ENCODE measurements at places on chromosomes 3 and 15. TPM values are rescaled to one million over a fixed set of nuclear protein-coding genes. Genes with fewer than 3 reads are reported as not detected.

GRCh38 chr3:54173371-54173770, 51.0 kb downstream of the CACNA2D3 start:
- no peak for DNase-seq

CXCR6 gene
- total RNA-seq, result not detected

GRCh38 chr15:29252234-29252633, 17.4 kb downstream of the NSMCE3 start:
- DNase-seq, result no peak

GRCh38 chr3:179929091-179929529, 107.6 kb downstream of the PEX5L start:
- DNase-seq, result no peak

GRCh38 chr3:3853544-3853943, 54.3 kb downstream of the LRRN1 start:
- DNase-seq, result no peak

DNA sequence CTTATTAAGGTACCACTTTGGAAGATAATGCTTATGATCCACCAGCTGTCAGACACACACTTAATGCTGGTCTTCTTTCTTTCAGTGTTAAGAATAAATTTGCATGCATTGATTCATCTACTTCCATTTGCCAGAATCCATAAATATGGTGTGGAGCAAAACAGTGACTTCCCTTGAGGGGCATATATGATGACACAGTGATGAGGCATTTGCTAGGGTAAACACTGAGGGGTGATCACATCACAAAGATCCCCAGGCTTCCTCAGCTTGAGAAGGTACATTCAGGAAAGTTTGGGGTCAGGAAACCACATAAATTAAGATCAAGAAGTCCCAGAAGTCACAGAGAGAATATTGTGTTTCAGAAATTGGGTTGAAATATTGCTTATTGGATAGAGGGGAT, 9.9 kb upstream of the ZBED2 start:
- DNase-seq, result no peak

LRRC2 gene
- not detected for total RNA-seq

GRCh38 chr15:63065262-63066221, 23.0 kb downstream of the TPM1 start:
- no peak for DNase-seq

ADAMTSL3 gene
- not detected for total RNA-seq

DNA sequence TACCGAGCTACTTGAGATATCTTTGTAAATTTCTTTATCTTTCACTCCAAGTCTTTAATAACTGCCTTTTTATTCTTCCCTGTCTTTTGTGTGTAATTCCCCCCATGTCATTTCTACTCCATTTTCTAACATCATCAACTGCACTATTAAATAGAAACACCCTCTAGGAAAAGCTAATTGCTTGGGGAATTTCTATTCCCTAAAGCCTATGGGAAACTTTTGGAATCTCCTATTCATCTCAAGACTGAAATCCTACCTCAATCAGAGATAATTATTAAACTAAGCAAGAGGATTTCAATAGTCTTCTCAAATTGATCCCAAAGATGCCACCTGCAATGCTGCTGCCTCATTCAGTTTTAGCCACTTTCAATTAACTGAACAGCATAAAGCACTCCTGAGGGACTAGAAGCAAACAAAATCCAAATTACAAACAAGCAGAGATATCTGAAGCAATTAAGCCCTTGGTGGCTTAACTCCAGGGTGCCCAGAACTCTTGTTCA, 598.7 kb downstream of the IGSF11 start:
- no peak for DNase-seq

DNA sequence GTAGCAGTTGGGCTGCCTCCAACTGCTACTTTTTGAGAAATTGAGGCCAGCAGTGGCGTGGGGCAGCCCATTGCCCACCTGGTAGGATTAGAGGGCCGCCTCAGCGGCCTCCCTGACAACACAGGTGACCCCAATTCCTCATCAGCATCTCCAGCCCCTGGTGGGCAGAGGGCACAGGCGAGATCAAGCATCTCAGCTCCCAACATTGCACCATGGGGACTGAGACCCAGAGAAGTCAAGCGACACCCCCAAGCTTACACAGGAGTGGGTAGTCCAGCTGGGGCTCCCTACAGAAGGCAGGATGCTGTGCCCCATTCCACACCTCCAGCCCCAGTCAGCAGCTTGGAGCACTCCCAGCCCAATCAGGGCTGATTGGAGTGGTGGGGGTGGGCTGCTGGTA, 228 bp upstream of the H1-8 start:
- no peak for DNase-seq

PRR20G gene
- not detected for total RNA-seq

- DNase-seq, result no peak
Observed at GRCh38 chr15:53559364-53560277, 199.8 kb downstream of the WDR72 start.

- DNase-seq, result no peak
Observed at GRCh38 chr3:157442729-157443128, 6.1 kb downstream of the PTX3 start.

DNA sequence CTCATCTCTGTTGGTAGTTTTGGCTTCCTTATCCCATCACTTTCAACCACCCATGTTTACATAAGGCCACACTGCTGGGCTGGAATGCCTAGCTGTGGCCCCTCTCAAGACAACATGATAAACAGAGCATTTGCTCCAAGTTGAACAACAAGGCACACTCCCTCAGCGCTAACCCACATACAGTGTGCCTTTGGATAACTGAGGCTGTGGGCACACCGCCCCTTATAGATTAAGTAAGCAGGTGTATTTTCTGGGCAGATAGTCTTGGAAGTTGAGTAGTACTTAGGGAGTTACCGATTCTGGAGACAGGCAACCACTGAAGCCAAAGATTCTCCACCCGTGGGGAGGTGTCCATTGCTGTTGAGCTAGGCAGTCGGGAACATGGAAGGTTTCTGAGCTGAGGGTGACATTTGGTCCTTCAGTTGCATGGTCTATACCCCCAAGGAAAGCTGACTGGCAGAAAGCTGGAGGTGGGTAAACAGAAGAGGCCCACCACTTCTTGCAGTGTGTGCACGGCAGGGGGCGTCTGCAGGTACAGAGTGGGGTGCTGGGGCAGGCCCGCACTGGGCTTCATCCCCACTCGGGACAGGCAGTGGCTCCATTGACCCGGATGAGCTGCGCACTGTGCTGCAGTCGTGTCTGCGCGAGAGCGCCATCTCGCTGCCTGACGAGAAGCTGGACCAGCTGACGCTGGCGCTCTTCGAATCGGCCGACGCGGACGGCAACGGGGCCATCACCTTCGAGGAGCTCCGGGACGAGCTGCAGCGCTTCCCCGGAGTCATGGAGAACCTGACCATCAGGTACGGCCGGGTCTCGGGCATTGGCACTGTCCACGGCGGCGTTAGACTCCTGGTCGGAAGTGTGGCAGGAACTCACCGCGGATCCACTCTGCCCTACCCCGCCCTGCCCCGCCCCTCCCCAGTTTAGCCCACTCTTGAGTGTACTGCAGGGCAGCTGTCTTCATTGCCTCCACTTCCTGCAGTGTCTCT, 16.8 kb downstream of the NOX5 start:
- no peak for DNase-seq

CPNE4 gene
- total RNA-seq, result not detected

FAM3D gene
- not detected for total RNA-seq

Measured in activated B cell treated with CpG ODN at 0.5 μM for 24 hours (primary cell).